AG09309 (cell line): ENCODE measurements at places on chromosomes 1 and 21.

- no peak for DNase-seq
These were observed 186.6 kb upstream of the ST6GALNAC5 start for GRCh38 chr1:76680651-76681050.

DNA sequence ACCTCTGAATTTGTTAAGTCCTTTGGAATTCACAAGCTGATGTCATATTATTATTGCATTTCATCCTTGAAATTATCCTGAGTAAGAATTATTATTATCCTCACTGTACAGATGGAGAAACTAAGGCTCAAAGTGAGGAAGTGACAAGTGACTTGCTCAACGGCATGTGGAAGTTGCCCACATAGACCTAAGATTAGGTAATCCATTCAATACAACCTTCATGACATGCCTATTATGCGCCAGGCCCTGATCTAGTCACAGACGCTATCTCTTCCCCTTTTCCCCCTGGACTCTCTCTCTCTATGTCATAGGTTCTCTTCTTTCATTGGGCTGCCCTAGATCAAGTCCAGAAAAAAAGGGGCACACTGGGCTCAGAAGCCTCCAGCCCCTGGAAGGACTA lies 84.9 kb upstream of the KCNK2 start:
- DNase-seq, result no peak

DNA sequence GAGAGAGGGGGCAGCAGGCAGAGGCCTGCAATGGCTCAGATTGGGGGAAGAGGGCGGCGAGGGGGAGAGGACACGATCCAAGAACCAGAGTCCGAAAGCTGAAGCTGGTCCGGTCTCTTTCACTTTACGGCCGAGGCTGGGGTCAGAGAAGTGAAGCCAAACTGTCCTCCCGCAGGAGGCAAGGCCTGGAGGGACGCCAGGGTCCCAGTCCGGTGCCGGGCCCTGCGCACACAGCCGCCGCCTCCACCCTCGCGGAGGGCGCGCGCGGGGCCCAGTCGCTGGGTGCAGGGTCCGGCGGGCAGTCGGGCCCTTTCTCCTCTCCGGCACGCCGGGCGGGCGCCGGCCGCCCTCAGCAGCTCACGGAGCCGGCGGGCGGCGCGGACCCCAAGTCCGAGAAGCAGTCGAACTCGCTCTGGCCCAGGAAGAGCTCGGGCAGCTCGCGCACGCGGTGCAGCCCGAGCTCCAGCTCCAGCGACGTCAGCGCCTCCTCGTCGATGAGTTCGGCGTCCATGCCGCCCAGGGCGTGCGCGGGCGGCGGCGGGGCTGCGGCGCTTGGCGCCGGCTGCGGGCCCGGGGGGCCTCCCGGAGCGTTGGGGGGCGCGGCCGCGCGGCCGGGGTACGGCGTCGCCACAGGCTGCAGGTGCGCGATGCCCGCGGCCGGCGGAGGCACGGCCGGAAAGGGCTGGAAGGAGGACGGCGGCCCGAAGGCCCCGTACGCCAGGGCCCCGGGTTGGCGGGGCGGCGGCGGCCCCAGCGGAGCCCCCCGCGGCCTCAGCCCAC lies 749 bp downstream of the CITED4 start:
- DNase-seq, result no peak

GRCh38 chr1:187236199-187236598 lies 407.4 kb downstream of the PLA2G4A start:
- no peak for DNase-seq

DNA sequence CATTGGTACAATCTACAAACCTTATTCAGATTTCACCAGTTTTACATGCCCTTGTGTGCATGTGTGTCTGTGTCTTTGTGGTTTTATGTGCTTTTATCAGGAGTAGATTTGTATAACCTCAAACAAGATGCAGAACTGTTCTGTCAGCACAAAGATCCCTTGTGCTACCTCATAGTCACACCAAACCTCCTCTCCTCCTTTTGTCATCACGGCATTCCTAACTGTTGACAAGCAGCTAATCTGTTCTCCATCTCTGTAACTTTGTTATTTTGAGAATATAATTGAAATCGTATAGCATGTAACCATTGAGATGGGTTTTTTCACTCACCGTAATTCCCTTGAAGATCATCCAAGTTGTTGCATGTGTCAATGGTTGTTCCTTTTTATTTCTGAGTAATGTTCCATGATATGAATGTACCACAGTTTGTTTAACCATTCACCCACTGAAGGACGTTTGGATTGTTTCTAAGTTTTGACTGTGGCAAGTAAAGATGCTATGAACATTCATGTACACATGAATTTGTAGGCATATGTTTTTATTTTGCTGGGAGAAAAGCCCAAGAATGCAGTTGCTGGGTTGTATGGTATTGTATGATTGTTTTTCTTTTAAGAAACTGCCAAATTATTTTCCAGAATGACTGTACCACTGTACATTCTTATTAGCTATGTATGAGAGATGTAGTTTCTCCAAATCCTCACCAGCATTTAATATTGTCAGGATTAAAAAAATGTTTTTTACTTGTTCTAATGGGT lies 78.1 kb upstream of the B3GALT2 start:
- no peak for DNase-seq
